ENCODE measurements at places on chromosomes 1 and 21.

DNA sequence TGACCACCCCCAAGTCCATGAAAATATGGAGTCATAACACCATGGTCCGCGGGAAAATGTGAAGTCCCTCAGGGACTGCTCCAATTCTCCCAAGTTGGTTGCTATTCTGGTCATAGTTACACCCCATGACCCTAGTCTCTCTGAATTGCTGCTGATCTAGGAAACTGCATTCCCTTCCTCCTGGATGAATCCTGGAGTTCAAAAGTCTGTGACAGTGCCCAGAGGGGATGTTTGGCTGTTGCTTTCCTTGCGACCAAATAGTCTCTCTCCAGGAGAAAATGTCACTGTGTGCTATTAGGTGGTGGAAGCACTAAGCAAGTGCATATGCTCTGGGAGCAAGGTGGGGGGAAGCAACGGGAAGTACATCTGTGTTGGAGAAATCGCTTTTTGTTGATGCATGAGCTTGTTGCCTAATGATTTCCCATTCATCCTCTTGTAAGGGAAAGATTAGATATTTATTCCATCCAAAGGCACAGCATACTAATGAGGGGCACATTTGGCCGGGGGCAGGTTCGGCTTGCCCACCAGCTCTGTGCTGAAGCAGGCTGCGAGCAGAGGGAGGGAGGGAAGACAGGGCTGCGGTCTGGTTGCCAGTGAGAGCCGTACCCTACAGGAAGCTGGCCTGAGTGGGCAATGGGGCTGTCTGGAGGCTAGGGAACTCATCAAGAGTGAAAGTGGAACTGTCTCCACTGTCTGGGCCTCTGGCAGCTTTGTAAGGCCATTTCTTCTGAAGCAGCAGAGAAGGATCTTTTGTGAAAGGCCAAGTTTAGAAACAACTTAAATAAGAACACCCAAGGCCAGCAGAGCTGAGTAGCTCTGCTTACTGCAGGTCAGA, 27.2 kb downstream of the SYT6 start:
- no peak for DNase-seq

DNA sequence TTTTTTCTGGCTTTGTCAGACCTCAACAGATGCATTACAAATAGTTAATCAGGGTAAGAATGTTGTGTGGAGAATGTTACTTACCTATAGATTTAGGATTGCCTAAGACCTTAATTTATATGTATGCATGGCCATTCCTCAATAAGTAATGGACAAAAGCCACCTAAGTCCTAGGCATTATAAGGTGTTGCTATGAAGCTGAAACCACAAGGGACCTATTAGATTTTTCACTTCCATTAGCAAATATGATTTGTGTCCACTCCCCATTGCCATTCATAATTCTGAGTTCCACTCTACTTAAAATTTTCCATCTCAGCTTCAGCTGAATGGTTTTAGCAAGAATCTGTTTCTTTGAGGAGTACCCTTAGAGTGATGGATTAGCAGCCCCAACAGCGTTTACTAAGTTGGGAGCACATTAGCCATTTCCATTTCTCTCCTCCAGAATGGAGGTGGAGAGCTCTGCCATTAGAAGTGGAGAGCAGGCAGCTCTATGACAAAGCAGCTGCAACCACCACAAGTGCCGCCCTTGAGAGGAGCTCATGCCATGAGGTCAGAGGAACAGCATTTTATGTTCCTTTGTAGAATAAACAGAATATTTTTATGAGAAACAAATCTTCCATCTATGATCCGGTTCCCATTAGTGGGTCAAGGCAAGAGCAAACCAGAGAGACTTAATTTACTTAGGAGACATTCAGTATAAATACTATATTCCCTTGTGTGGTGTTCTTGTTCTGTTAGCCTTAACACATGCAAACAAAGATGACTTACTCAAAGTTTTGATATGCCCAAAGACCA, 28.9 kb upstream of the C1orf87 start:
- DNase-seq = no peak

GRCh38 chr1:177425199-177425598, 254.4 kb downstream of the BRINP2 start:
- no peak for DNase-seq

DNA sequence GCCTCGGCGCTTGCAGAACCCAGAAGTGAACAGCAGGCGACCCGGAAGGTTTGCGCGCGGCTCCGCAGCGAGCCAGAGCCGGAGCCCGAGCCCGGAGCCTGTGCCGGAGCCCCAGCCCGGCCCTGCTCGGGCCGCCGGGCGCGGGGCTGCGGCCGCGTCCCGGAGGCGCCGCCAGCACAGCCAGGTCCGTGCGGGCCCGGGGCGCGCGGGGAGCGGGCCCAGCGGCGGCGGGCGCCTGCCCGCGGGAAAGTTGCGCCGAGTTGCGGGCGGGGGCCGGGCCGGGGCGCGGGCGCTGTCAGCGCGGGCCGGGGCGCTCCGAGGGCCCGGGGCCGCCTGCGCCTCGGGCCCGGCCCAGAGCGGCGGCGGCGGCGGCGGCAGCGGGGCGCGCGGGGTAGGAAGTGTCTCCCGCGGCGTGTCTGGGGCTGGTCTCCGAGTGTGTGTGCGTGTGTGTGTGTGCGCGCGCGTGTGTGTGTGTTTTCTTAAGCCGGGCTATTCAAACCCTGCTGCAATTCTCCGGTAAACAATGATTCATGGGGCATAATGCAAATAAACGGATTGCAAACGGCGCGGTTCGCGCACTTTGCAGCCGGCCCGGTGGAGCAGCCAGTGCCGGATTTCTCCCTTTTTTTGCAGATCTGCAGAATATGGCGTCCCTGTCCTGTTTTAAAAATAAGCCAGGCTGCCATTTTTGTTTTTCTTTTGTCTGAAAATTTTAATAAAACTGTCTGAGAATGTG, at the start of gene ZNF362:
Gene ZNF362 (plus strand): TSS at position 22 of the 736 bp plus-strand sequence. CDS start 14,083 bp downstream, outside the sequence.
- DNase-seq = peak; percentile 65

DNA sequence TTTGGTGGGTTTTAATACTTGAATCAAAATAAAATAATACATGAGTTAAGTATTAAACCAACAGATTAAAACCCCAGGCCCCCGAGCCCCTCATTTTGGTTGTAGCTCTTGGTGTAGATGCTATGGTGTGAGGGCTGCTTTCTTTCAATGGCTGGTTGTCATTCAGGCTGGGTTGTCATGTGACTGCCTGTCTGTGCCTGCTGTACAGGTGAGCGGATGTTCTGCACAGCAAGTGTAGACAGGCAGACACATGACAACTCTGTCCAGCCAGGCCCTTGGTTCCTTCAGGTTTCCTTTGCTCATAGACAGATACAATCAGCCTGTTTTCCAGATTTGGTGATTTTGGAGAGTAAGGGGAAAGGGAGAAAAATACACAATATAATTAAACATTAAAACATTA, 281.9 kb upstream of the C1orf105 start:
- no peak for DNase-seq

DNA sequence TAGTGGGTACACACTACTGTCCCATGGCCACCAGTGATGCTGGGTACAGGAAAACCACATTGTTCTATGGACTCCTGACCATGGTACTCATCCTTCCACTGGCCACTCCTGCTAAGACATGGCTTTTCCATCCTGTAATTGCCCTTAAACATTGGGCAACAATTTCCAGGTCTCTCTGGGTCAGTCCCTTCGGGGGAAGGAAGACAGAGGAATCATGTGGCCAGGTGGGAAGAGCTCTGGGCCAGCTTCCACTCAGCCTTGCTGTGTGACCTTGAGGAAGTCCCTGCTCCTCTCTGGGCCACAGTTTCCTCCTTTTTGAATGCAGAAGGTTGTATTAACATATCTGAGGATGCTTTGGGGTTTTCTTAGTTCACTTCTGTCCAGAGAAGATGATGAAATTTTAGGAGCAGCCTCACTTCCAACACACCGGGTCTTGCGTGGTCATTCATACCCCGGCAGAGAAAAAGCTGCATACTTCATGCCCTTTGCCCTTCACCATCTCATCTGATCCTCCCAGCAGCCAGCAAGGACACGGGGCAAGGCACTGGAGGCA, 50.8 kb downstream of the SRRM1 start:
- no peak for DNase-seq

DNA sequence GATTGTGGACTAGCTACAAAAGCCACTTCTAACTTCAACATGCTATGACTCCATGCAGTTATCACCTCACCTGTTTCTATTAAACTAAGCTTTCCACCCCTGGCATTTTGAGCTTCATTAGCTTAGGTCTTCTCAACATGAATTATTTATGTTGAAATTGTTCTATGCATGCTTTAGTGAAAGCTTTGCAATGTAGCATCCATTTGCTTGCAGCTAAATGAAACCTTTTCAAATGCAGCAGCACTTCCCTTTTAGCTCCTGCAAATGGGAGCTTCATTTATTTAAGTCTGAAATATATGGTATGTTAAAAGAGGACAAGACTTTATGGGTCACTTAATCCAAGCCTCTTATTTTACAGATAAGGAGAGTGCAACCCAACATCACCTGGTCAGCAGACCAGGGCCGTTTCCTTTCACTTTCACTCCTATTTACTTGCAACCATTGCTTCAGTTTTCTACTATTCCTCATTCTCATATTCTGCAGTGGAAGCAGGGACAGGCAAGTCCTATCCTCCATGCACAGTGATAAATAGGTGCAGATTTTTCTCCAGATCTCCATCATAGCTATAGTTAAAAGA, 56.4 kb upstream of the SAMSN1 start:
- DNase-seq = no peak

DNA sequence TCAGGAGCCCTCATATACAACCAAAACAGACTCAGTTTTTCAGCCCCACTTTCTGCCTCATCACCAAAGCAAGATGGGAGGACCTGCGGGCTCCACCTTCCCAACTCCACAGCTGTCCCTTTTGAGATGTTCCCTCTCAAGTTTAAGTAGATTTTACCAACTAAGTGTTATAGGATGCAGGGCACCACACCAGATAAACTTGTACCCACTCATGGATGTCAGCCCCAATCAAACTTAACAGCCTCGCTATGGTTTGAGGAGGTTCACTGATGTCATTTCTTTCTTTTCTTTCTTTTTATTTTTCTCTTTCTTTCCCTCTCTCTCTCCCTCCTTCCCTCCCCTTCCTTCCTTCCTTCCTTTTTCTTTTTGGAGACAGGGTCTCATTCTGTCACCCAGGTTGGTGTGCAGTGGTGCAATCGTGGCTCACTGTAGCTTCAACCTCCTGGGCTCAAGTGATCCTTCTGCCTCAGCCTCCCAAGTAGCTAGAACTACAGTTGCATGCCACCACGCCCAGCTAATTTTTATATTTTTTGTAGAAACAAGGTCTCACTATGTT, 13.4 kb downstream of the CD58 start:
- no peak for DNase-seq

DNA sequence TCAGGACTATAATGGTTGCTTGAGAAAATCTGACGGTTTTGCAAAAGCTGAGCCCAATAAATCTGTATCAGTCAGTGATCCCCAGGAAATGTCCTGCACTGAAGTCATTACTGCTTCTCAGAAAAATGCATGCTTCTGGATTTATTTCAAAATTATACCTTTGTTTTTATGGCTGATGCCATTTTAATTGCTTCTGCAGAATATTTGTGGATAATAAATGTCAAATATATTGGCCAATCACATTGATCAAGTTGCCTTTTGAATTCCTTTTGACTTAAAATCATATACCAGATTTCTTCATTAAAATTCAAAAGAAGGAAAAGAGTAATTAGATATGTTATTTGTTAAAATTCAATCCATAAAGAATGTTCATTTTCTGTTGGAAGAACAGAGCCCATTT, 842.9 kb upstream of the ADGRL4 start:
- no peak for DNase-seq

DNA sequence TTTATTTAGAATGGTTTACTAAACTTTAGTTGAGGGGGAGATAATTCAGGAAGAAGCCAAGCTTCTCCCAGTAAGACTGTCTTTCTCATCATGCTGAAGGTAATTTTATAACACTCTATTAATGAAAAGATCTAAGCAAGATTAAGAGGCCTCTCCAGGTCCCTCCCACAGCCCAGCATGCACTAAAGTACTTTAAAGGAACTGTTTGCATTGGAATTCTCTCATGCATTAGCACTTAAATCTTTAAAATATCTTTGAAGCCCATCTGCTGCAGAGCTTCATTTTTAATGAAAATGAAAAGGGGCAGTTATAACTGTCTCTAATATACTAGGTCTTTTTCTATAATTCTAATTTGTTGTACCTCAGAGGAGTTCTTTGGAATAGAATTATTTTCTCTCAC, 1379.1 kb upstream of the ADGRL4 start:
- DNase-seq = no peak

DNA sequence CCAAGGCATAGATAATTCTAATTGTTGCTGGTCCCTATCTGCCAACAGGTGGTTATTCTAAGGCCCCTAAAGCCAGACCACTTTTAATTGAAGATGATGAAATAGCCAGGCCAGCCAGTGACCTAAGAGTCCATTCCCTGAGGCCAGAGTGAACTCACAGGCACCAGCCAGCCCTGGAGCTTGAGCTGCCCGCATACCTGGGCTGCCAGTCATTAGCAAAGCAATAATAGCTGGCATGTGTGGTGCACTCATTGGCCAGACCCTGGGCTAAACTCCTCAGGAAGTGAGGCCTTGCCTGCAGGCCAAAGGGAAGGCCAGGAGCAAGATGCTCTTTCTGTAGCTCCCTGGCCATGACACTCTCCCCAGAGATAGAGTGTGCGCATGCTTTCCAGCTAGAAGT, 180.4 kb upstream of the KLHDC7A start:
- DNase-seq = no peak

- DNase-seq = no peak
Observed at GRCh38 chr1:119783354-119784185, 14.9 kb upstream of the HMGCS2 start.

DNA sequence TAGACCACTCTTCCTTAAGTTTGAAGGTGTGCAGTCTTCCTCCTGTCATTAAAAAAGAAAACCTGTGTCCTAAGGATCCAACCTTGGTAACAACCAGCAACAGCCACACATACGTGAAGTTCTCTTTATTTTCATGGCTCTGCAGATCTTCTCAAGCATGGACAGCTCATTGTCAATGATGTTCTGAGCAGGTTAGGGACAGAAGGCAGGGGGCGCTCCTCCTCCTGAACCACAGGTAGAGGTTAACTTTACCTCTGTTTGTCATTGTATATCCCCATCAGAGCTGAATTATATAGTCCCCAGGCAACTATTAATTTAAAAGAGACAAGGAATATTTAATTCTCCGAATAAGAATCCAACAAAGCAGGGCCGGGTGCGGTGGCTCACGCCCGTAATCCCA, 52.5 kb upstream of the CR2 start:
- DNase-seq = no peak

GRCh38 chr1:168637350-168637991, 61.1 kb downstream of the XCL1 start:
- no peak for DNase-seq
